ENCODE measurements at places on chromosomes 4 and X.

GRCh38 chrX:9438933-9439494 is 25.8 kb upstream of the TBL1X start:
- no peak for DNase-seq

DNA sequence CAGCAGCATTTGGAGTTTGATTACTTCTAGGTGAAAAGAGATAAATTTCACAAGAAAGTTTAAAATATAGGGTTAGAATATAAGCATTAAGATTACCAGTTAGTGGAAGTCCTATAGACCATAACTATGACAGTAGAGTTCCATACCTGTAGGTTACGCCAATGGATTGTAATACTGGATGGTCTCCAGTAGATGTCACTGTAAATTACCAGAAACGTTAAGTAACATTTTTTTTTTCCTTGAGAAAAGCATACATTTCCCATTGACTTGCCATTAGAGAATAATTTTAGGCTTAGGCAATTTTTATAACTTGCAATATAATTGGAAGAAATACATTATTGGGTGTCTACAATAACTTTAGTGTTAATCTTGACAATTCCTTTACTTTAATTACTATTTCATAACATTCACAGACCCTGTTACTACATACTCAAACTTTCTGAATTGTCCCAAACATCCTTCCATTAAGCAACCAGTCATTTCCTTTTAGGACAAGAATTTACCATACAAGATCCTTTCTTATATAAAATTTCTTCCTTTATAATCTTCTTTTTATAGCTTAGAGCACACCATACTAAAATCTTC is 304.1 kb upstream of the TECRL start:
- DNase-seq: no peak

DNA sequence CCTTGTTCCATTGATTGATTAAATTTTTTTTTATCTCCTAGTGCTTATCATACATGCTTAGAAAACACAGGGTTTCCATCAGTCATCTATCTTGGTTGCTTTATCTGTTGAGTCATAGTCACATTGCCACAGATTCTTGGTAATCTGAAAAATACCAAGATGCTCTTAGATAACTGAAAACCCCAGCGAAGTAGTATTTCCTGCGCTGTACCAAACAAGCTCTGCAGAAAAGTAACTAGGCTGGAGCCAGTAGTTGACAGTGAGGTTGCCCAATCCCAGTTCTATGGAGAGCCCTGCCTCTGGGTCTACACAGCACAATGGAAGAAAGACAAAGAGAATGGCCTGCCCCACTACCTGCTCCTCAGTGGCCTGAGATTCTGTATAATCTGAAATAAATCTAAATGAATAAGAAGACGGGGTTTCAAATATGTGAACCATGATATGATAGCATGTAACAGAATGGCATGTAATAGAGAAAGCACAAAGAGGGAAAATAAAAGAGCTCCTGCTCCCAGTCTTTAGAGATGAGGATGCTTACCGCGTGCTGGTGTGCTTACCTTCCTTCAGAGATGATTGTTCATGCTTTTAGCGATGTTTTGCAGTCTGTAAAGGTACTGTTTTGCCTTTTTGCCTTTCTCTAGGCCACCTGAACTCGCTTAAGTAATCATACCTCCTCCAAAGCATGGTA is 55.3 kb upstream of the RAPGEF2 start:
- no peak for DNase-seq

GRCh38 chr4:63105839-63106238 is 1303.4 kb downstream of the TECRL start:
- DNase-seq: no peak

- DNase-seq: no peak
Measured at GRCh38 chrX:106378616-106379015, 210.5 kb downstream of the PWWP3B start.

GRCh38 chr4:8675383-8675782 is 82.8 kb downstream of the CPZ start:
- DNase-seq: no peak

DNA sequence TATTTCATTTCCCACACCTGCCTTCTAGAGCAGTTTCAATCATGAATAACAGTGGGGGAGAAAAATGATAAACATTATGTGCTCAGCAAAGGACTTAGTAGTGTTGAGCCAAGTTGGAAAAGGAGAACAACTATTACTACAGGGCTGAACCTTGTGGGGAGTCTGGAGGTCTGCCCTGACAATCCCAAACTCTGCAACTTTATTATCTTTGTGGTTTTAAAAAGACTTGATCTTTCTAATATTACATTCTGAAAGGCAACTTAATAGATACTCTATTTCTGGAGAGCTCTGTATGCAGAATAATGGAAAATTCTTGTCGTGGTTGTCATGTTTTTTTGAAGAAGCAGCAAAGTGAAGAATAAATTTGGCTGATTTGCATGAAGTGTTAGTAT is 116.1 kb downstream of the SPCS3 start:
- DNase-seq: no peak

- no peak for DNase-seq
Measured at GRCh38 chr4:125517831-125518230, 203.1 kb downstream of the FAT4 start.

DNA sequence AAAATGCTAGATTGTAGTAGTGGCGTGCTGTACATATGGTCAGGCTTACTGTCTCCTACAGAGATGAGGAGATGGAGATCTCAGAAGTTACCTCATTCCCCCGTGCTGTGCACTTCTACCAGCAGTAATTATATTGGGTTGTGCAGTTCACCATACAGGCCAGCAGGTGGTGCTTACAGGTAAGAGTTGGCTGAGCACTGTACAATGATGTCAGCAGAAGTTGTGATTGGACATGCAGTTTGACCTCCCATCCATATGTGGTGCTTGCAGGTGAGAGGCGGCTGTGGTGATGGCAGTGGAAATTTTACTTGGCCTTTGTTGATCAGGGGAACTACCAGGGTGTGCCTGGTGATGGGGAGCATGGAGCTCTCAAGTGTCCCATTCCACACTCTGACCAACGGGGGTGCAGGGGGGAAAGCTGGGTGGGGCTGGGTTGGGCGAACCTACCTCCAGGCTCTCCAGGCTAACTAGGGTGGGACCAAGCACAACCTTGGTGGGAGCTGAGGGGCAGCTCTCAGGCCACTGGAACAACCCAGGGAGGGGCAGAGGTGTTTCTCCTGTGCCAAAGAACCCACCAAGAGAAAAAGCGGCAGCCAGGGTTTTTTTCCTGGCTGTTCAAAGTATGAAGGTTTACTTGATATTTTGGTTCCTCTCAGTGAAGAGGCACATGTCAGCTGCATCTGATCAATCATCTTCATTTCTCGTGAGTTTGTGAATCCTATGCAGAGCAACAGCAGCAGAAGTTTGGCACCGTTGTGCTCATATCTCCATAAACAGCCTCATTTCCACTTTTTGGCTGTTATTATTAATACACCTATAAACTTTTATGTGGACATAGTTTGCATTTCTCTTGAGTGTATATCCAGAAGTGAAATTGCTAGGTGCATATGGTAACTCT is 73.8 kb upstream of the FREM3 start:
- no peak for DNase-seq

DNA sequence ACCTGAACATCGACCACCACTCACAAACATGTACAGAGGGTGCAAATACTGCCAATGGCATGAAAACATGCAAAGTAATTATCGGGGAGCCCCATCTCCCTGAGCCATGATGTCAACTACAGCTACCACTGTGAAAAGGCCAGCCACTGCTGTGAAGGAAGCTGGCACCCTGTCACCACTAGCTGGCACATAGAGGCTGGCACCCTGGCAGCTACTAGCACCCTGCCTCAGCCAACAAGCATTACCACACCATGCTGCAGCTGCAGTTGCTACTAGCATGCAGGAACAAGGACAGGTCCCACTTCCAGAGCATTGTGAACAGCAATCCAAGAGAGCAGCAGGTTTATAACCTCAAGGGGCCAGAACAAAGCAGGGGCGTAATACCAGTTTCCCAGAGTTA is 81.4 kb downstream of the PRR32 start:
- no peak for DNase-seq

DNA sequence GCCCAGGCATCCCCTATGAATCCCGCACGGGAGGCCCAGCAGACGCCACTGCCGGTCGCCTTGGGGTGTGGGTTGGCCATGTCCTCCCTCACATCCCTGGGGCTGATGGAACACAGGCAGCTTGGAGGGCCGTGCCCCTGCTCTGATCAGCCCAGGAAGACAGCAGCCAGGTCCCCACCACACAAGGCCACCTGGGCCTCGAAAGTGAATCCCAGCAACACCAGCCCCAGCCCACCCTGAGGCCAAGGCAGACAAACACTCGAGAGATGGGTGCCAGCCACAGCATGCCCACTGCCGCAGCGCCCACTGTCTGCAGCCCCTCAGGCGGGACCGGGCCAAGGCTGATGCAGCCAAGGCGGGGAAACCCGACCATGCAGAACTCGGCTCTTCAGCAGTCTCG is 85.5 kb downstream of the HMX1 start:
- DNase-seq: no peak

GRCh38 chr4:64341711-64342110 is 67.5 kb downstream of the TECRL start:
- no peak for DNase-seq

DNA sequence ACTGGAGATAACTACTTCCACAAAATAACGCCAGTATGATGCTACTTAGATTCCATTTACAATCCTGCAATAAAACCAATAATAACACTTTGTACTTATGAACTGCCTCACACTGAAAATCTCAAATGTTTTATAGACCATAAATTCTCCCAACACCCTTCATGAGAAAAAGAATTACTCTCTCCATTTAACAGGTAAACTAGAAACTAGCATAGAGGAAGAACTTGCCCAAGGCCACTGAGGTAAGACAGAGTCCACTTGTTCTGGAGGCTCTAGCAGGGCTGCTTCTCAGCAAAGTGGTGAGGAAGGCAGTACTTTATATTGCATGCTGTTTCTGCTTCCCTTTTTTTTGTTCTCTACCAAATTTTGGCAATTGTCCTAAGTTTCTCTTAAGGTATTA is 11.5 kb upstream of the BMP3 start:
- DNase-seq: no peak

DNA sequence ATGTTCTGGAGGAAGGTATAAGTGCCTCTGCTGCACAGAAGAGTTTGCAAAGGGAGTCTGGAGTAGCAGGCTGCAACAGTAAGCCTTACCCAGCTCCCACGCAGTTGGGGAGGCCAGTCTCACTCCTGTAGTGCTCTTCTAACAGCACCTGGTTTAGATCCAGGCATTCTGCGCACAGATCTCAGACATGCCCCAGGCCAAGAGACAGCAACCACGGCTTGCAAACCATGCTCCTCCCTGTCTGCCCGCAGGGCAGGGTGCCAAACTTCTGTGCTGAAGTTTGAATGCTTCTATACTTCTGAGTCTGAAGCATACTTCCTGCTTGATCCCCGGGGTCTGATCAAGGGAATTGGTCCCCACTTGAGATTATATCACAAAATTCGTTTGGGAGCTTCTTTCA is 106.3 kb downstream of the LINC00632 start:
- no peak for DNase-seq

DNA sequence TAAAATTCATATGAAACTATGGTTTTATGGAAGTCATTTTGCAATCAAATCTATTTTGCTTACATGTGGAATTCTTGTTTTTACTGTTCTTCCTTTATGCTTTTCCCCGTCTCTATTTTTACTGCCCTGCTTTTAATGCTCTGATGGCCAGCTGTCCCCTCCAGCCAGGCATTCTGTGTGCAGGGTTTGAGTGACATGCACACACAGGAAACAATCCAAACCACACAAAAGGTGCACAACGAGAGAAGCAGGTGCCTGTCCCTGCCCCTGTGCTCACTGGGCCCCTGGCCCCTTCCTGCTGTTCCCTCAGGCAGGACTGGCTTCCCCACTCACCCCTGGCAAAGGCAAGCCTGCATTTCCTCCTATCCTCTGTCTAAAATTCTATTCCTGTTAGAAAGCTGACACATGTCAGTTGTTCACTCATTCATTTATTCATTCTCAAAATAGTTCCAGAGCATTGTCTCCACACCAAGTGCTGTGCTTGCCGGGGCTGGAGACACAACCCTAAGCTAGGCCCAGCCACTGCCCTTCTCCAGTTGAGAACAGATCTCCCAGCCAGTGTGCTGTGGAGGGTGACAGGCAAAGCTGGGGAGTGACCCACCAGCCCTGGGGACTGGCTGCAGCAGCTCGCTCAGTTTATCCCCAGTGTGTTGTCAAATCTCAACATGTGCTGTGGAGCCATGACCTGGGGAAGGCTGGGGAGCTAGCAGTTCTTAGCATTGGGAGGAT is 346.3 kb downstream of the FBXW7 start:
- no peak for DNase-seq

GRCh38 chr4:176794151-176794550 is 1.4 kb upstream of the VEGFC start:
- DNase-seq: no peak

DNA sequence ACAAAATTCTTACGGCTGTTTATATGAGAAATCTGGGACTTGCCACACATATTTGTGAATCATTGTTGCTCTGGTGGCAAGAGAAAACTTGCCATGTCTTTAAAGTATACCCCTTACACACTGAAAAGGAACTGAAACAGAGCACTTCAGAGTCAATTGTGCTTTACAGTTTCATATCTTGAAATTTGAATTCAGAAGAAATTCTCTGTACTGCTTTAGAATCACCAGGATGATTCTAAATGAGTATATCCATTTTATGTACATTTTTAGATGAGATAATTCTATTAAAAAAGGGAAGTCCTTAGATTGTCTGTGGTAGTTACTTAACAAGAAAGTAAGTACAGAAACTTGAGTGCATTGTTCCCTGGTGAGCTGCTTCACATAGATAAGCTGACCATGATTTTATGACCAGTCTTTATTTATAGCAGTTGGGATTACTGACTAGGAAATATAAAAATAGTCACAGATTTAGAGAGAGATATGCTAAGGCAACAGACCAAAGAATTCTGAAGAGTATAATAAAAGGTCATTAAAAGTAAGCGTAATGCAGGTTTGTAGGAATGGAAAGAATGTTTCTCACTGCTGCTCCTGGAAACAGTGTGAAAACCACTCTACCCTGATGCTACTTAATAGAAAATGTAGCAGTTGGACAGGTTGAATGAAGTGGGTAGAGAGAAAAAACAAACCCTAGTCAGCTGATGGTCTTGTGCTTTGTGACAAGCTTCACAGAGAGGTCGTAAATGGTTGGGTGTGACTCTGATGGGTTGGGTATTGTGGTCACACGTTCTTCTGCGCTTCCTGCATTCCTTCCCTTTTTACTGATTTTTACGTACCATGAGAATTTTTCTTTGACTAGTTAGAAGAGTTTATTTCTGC is 41.0 kb downstream of the FNIP2 start:
- no peak for DNase-seq

GRCh38 chrX:17984415-17984814 is 123.3 kb upstream of the RAI2 start:
- DNase-seq: no peak

DNA sequence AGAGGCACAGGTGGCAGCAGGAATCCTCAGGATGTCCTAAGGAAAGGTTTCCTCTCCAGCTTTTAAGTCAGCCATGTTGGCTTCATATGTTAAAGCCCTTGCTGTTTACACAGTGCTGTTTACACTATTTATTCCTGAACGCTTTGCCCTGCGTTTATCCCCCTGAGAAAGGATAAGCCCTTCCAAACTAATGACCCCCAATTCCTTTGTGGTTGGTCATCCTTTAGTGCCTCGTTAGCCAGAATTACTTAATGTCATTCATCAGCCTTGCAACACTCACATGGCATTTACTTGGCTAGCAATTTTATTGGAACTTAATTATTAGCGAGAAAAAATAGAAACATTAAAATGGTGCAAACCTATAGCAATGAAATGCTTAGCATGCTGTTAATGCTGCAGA is 23.8 kb downstream of the VCX2 start:
- DNase-seq: no peak

Measured in stimulated activated CD4-positive, alpha-beta T cell treated with anti-CD3 and anti-CD28 coated beads, Interleukin-1b, Interleukin-23, amount 100 ng/mL, for 1 hour (primary cell).